ENCODE measurements at places on chromosomes 1 and 21.

DNA sequence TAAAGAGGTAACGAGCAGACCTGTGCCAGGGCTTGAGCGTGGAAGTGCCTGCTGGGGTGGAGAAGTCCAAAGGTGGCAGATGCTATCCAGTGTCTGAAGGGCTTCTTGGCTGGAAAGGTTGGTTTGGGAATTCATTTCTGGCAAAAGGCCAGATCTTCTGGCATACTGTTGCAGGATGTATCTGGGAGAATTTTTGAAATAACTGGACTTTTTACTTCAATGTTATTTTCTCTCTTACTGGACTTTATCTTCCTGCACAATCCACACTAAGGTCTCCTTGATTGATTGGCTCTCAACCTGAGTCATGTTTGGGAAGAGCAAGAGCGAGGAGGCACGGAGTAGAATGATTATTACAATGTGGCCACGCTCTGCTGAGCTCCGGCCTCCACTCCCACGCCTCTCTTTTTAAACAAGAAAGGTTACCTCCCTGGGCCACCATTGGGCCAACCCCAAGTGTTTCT lies 278.4 kb downstream of the TM2D1 start:
- DNase-seq, result no peak

GRCh38 chr1:170133766-170134495 lies 11.8 kb upstream of the NTMT2 start:
- no peak for DNase-seq

GRCh38 chr1:165851034-165851658 lies 23.7 kb downstream of the UCK2 start:
- DNase-seq, result no peak

DNA sequence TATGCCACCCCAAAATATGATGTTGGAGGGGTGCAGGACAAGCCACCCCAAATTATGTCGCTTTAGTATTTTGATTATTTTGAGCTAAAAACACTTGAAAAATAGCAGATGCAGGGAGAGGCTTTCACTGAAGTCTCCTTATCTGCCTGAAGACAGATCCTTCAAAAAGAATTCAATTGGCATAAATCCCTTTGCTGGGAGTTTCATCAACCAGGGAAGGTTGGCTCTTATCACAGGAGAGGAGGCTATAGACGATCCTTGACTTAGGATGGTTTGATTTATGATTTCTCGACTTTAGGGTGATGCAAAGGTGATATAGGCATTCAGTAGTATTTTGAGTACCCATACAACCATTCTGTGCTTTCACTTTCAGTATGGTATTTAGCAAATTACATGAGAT lies 97.8 kb upstream of the CAMK1G start:
- no peak for DNase-seq

- no peak for DNase-seq
Observed at GRCh38 chr1:43814401-43814800, 107.1 kb downstream of the ST3GAL3 start.

GRCh38 chr1:180948641-180949615 lies 36.2 kb downstream of the KIAA1614 start:
- no peak for DNase-seq

GRCh38 chr1:104172243-104172681 lies 422.6 kb downstream of the AMY1C start:
- no peak for DNase-seq

Measured in BJ (cell line).